ENCODE measurements at places on chromosomes 11 and 22.

- no peak for DNase-seq
These were observed 378.8 kb downstream of the DYNC2H1 start for GRCh38 chr11:103488031-103488461.

GRCh38 chr11:64333556-64333955 is 6.4 kb upstream of the CCDC88B start:
- no peak for DNase-seq

GRCh38 chr11:12397931-12398334 is 20.6 kb downstream of the PARVA start:
- peak; percentile 83 for DNase-seq

DNA sequence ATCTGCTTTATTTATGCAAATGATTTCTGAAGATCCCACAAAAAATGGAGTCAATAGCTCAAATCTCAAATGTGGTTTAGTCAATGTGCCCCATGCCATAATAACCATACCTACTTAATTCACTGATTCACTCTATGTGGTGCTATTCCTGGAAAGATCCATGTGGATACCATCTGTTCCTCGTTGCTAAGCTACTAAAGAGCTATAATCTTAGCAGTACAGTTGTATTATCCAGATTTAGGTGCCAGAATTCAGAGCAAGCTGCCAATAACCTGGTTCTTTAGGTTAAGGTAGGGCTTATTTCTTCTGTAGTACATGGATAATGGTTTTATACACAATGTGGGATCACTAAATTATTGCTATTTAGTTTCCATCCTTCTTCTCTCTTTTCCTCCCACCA is 974.7 kb upstream of the CCDC90B start:
- DNase-seq: no peak

- DNase-seq: no peak
These were observed 21.5 kb upstream of the PVALB start for GRCh38 chr22:36838119-36839030.

DNA sequence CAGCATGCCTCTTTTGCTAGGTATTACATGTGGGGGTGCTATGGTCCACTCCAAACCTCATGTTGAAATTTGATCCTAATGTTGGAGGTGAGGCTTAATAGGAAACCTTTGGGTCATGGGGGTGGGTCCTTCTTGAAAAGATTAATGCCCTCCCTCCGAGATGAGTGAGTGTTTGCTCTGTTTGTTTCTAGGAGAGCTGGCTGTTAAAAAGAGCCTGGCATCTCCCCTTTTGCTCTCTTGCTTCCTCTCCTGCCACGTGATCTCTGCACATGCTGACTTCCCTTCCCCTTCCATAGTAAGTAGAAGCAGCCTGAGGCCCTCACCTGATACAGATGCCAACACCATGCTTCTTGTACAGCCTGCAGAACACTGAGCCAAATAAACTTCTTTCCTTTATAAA is 104.5 kb downstream of the FAT3 start:
- no peak for DNase-seq

GRCh38 chr22:20226077-20226716 is 41.9 kb downstream of the RTN4R start:
- no peak for DNase-seq

DNA sequence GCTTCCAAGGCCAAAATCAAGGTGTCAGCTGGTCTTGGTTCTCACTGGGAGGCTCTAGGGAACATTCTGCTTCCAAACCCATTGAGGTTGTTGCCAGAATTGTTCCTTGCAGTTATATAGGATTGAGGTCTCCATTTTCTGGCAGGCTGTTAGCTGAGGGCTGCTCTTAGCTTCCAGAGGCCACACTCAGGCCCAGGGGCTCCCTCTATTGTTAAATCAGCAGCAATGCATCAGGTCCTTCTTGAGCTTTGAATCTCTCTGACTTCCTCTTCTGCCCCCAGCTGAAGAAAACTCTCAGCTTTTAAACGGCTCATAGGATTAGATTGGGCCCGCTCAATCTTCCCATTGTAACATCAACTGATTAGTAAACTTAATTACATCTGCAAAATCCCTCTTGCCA is 39.3 kb upstream of the BSX start:
- peak; percentile 49 for DNase-seq

DNA sequence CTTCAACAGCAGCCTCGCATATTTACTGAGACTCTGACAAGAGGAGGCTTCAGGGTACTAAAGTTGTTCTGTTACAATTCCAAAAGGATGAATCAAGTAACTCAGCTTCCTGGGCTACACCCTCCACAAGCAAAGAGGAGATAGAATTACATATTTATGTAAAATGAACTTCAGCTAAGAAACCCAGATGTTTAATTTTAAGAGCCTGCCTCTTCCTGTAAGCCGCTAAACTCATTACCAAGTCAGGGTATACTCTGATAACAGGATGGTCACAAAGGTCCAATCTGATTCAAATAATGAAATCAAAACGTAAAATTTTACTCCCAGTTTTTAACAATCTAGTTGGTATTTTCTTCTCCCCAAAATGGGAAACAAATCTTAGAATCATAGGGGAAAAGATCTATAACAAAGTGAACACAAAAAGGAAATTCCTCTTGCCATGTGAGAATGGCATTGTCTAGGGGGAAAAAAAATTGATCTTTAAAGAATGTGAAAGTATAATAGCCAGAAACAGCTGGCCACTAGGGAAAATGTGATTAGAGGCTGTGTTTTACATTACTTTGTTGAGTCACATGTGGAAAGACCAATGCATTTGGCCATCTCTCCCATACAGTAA is 30.9 kb downstream of the CHEK2 start:
- DNase-seq: peak; percentile 73

- no peak for DNase-seq
These were observed 17.5 kb upstream of the SHANK2 start for GRCh38 chr11:71269603-71270511.

DNA sequence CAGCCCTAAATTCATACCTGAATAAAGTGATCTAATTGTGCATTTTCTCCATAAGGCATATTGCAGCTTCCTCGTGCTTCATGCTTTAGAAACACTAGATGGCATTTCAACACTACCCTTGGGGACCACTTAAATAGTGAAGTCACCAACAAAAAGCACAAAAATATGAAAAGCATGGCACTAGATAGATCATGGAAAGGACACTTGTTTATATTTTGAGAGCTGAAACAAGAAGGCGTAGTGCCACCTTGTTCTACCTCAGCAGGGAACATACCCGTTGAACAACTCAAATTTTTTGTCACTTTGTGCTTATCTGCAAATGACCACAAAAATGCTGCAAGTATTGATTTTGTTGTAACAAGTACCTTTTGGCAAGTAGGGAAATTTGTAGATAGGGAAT is 8.6 kb downstream of the TBCEL start:
- DNase-seq: no peak

Data from brain microvascular endothelial cell (primary cell).